ENCODE measurements at places on chromosomes 13 and 19. TPM values are rescaled to one million over a fixed set of nuclear protein-coding genes. Genes with fewer than 3 reads are reported as not detected.

Gene MTUS2
- 0.06 TPM for total RNA-seq

Gene OR1M1
- not detected for total RNA-seq

GRCh38 chr19:13260883-13261653, 110.9 kb downstream of the IER2 start:
- no peak for DNase-seq
- H3K4me1 ChIP-seq = no peaks in the 10 kb centered on the region
- no peaks in the 10 kb centered on the region for H3K36me3 ChIP-seq
- H3K4me3 ChIP-seq = no peak overlapping the region
- no peak overlapping the region for H3K27ac ChIP-seq

DNA sequence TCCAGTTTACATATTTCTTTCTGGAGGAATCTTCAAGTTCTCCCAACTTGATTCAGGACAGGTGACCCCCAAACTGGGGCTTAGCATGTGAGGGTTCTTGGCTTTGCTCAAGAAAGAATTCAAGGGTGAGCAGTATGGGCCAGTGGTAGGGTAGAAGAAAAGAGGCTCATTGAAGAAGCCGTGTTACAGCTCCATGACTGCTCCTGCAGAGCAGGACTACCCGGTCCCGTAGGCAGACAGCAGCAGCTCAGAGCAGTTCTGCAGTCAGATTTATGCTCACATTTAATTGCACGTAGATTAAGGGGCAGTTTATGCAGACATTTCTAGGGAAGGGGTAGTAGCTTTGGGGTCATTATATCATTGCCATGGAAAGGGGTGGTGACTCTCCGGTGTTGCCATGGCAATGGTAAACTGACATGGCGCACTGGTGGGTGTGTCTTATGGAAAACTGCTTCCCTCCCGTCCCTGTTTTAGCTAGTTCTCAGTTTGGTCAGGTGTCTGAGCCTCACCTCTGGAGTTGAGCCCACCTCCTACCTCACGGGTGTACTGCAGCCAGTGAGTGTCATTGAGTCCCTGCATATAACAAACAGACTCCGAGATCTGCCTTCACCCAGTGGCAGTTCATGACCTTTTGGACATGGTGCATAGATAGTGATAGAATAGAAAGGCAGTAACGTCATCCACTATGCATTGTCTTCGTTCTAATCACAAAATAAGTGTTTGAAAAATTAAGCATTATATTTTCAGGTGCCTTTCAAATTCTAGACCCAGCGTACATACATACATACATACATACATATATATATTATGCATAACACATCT, 16.0 kb upstream of the ZNF792 start:
- no peak for DNase-seq
- H3K4me1 ChIP-seq = no peaks in the 10 kb centered on the region
- H3K4me3 ChIP-seq = no peak overlapping the region
- no peaks in the 10 kb centered on the region for H3K27me3 ChIP-seq
- H3K27ac ChIP-seq = no peak overlapping the region
- no peaks in the 10 kb centered on the region for H3K36me3 ChIP-seq

DNA sequence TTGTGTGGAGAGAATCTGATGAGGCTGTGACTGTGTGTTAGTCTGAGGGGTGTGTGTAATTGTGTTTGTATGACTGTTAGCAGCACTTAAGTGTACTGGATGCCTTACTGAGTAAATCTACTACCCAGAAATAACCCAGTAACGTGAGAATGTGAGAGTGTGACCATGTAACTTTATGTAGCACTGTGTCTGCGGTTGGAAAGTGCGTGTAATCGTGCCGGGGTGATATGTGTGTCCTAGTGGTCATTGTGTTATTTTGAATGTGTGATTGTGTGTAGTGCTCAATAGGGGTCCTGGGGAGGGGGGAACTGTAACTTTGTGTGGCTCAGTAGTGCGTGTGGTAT, 550 bp downstream of the ZNF383 start:
- no peak for DNase-seq
- peak overlapping the region; percentile 91 for H3K4me3 ChIP-seq
- H3K27ac ChIP-seq = peak overlapping the region; percentile 97
